ENCODE measurements at places on chromosomes 7 and 10.

DNA sequence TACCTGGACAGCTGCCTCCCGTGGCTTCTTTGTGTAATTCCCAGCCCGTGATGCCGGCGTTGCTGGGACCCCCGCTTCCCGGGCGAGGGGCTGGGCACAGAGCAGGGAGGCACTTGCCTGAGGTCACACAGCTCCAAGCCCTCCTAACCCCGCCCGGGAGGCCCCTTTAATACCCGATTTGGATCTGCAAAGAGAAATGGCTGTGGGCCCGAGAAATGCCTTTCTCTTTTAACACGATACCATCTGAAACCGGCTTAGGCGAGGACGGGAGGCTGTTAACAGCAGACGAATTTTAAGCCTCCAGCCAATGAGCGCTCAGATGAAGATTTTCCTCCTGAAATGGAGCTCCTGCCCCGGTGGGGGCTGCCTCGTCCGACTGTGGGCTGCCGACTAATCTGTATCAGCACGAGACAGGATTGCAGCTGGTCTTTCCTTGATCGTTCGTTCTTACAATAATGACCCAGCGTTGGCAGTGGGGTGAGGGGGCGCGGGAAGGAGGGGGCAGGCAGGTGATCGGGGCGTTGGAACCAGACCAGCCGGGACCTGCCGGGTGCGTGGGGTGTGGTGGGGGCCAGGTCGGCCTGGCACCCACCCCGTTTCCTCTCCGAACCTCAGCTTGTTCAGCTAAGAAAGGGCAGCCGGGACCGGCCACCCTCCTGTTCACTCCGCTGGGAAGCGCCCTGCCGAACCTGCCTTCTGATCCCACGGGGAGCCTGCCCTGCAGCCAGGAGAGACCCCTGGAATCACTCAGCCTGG lies 36.2 kb upstream of the FOXL3 start:
- no peak for DNase-seq

DNA sequence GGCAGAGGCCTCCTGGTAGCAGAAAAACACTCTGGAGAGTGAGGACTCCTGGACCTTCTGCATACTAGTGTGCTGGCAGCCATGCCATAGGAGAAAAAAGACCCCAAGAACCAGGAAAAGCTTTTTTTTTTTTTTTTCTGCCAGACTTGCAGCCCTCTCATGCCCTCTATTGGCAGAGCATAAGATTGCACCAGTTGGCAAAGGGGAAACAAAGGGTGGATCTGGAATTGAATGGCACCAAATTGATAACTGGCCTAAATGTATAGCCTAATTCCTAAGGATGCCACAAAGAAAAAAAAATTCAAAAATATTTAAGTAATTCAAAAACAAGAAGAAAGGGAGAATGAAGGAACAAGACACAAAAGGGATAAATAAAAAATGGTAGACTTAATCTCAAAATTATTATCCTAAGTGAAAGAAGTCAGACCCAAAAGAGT lies 112.5 kb upstream of the GHITM start:
- no peak for DNase-seq

DNA sequence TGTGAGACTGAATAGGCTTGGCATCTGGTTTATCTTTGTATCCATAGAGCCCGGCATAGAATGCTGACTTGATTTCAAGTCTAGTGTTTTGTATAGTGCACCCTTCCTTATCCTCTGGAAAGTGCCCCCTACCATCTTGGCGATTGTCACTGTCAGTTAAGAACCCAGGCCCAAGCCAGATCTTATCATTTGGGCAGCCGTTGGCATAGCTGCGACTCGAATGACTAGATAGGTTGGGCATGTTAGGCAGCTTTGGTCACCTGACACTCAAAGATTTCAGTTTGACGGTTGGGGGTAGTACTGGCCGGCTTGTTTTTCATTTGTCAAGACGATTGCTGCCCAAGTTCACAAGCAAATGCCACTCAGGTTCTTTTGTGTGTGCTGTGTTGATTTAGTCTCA lies 6.6 kb downstream of the NIPSNAP2 start:
- no peak for DNase-seq

- DNase-seq: no peak
Observed at GRCh38 chr10:128926711-128927110, 540.3 kb upstream of the MGMT start.

DNA sequence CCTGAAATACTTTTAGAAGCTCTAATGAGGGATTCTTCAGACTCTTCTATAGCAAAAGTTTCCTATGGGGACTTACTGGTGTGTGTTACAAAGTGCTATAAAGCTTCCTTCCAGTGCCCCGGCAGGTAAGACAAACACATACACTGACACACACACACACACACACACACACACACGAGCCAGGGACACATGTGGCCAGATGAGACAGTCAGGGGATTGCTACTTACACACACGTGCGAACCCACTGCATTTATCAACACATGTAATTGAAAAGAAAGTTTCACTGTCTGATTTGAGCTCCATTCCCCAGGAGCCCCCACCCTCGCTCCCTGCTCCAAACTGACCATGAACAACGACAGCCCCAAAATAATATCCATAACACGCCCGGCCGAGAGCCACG lies 119.8 kb downstream of the PRPF18 start:
- DNase-seq: no peak

GRCh38 chr10:113961182-113962031 lies 82.3 kb upstream of the ADRB1 start:
- no peak for DNase-seq

- no peak for DNase-seq
Observed at GRCh38 chr10:100972904-100973535, 3.7 kb downstream of the SEMA4G start.

GRCh38 chr7:17560516-17560915 lies 262.1 kb downstream of the AHR start:
- DNase-seq: no peak

DNA sequence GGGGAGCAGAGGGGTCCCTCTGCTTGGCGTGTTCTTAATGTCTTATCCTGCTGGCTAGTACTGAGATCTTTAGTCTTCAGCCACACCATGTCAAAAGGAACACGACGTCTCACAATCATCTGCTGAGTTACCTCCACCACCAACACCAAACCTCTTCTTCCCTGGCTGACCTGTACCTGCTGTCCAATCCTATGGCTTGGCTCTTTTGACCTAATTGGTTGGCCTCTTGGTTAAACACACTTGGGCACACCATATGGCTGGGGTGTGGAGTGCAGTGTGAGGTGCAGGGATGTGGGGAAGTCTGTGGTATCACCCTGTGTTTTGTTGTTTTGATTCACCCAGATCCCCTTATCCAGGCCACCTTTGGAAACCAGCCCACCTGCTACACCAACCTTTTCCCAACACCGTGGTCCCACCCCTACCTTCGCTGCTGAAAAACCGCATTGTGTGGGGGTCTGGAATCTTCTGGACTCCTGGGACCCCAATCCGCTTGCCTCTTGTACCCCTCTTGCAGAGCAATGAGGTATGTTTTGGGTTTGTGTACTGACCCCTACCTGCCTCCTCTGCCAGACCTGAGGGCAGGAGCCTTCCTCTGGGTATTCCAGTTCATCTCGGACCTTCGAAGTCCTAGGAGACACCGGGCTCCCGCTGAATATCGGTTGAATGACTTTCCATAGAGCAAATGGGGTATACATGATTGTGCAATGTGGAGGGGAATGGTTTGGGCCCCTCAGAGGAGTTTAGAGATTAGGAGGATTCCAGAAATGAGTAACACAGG lies 2.8 kb upstream of the LBX1 start:
- no peak for DNase-seq

DNA sequence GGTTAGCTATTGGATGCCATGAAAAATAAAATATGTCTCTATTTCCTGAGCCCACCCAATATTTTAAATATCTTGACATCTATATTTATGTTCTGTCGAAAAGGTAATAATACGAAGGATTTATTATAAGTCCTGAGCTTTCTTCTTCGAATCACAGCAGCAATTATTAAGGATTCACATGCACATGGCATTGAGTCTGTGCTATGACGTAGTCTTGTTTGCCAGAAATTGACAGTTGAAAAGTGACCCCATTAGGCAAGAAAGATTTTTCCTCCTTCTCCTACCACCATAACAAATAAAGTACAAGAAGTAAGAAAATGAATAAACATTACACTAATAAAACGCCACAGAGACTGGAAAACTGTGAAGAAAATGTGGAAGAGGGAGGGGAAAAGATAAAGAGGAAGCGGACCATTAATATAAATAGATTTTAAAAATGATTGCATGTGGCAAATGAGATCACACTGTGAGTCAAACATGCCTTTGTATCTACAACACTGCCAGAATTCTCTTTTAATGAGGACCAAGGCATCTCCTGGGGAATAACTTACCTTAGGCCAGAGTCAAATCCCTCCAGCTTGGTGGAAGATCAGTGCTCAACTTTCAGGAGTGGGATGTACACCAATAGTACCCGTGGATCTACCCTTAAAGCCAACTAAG lies 21.6 kb downstream of the FZD1 start:
- no peak for DNase-seq

DNA sequence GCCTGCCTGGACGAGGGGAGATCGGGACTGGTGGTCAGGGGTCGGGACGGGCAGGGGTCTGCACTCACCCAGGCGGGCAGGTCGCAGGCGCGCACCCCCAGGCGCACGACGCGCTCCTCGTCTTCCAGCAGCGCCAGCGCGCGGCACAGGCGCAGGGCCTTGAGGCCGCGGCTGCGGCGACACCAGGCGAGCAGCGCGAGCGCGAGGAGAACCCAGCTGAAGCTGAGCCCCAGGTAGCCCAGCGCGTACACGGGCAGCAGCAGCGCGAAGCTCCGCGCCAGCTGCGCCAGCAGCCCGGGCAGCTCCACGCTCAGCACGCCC lies 328 bp downstream of the ESYT2 start:
- no peak for DNase-seq

DNA sequence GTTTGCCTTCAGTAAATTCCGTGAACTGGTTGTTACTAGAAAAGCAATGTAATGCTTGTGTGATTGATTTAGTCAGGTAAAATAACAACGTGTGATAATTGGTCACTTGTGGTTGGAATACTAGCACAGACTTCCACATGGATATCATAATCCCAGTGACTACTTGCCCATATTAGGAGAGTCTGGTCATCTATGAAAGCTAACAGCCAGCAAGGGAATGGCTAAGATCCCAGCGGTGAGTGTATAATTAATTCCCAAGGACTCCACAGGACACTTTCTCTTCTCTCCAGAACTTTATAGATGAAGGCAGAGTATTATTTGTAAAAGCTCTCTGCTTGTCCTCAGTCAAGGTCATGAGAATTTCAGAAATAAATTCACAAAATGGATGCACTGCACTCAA lies 662.6 kb upstream of the TEX47 start:
- no peak for DNase-seq

GRCh38 chr10:93859049-93859655 lies 34.6 kb upstream of the SLC35G1 start:
- DNase-seq: no peak

- no peak for DNase-seq
Observed at GRCh38 chr7:134724606-134725005, 54.8 kb upstream of the CALD1 start.

GRCh38 chr10:48249763-48250351 lies 24.6 kb downstream of the FRMPD2 start:
- DNase-seq: no peak

- no peak for DNase-seq
Observed at GRCh38 chr10:113732966-113733365, 18.5 kb upstream of the PLEKHS1 start.

DNA sequence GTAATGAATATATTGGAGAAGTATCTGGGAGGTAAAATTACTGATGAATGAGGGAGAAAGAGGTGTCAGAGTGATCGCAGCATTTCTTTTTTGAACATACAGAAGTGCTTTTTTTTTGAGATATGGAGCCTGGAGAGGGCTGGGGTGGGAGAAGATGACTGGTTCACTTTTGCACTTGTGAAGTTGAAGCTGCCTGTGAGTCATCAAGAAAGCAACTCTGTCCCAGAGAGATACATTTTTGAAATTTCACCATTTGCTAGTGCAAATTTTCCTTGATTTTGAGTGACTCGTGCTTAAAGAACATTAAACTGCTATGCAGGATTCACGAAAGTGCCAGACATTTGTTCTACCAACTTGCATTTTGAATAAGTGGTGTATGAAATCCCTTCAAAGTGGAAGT lies 81.8 kb downstream of the ADRA2A start:
- DNase-seq: no peak

DNA sequence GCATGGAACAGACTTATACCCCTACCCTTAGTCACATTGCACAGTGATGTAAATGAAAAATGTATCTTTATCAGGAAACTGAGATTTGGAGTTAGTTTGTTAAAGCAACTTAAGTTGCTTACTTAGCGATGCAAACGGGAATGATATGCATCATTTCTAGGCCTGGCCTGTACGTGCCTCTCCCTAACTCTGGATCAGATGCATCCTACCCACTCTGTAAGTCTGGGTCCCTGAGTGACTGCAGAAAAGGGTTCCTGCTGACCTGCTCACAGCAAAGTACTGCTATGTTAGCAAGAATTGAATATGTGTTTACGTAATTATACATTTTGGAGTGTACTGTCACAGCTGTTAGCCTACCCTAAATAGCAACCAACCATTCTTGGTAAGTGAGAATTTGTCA lies 30.7 kb upstream of the PRTFDC1 start:
- no peak for DNase-seq

GRCh38 chr10:68871105-68871711 lies 29.9 kb upstream of the DDX50 start:
- no peak for DNase-seq

All from stimulated activated CD8-positive, alpha-beta memory T cell treated with anti-CD3 and anti-CD28 coated beads, Interleukin-7, amount 100 ng/mL, for 1 hour (primary cell).